Tibial nerve (tissue), 4 donors: ENCODE measurements at places on chromosomes 5 and 9. TPM values are rescaled to one million over a fixed set of nuclear protein-coding genes. Genes with fewer than 3 reads are reported as not detected.

NUTM2F gene
- total RNA-seq, result not detected

GMCL2 gene
- total RNA-seq, result not detected

CDH6 gene
- total RNA-seq, result 14.0 TPM

DNA sequence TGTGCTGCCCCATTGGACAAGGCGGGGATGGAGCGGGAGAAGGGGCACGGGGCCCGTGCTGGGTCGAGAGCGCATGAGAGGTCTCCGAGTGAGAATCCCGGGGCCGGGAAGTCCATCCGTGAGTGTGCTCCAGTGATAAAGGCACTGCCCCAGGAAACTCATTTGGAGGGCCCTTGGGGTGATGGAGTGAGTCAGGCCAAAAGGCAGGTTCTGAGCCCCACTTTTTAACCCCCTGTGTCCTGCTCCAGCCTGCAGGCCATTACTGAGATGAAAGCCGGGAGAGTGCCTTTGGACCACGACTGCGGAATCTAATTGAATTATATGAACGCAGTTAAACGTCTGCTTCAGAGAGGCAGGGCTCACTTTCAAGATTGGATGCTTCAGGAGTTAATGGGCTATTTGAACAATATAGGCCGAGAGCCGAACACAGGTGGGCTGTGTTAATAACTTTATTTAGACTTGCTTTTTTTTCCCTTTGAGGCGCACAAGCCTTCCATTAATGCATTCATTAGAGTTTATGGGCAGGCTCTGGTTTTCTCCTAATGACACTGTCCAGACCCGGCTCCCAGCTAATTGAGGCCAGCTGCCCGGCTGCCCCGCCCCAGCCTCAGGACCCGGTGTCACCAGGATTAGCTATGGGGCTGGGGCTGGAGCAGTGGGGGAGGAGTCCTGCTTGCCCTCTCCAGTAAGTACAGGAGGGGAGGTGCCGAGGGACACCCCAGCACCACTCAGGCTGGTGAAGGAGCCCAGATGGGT is 79.1 kb upstream of the LMX1B start:
- H3K4me1 ChIP-seq, result no peaks in the 10 kb centered on the region
- H3K27me3 ChIP-seq, result no peaks in the 10 kb centered on the region
- H3K36me3 ChIP-seq, result no peaks in the 10 kb centered on the region
- H3K27ac ChIP-seq, result no peak overlapping the region
- no peak for DNase-seq
- H3K4me3 ChIP-seq, result no peak overlapping the region

DNA sequence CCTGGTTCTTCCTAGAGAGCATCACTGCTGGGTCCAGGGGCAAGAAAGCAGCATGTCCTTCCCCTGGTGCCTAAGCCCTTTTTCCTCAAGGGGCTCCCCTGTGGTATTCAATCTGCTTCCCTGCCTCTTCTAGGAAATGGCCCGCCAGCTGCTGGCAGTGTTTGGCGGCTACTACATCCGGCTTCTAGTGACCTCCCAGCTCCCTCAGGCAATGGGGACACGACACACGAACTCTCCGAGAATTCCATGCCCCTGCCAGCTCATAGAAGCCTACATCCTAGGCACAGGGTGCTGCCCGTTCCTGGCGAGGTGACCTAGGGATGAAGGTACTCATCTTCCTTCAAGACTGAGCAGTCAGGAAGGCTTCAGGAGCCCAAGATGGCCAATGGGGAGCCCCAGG is 14.6 kb downstream of the TEX53 start:
- H3K27me3 ChIP-seq, result no peaks in the 10 kb centered on the region
- no peak overlapping the region for H3K27ac ChIP-seq
- no peak overlapping the region for H3K4me3 ChIP-seq
- no peaks in the 10 kb centered on the region for H3K36me3 ChIP-seq
- no peaks in the 10 kb centered on the region for H3K4me1 ChIP-seq

DNA sequence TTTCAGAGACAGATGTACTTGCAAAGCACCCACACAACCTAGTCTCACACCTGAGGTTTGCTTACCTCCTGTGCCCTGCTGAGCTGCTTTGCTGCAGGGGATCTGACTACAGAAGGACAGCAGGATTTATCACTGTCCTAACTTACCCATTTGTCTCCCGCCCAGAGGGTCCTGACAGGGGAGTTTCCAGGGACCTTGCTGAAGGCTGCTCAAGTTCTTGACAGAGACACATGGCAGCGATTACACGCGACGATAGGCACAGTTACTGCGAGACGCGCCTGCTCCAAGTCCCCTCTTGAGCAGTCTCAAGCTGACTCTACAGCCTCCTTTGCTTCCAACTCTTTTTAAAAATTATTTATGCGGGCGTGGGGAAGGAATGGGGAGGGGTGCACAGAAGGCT is 24.6 kb upstream of the GALNT10 start:
- no peak overlapping the region for H3K27ac ChIP-seq
- no peaks in the 10 kb centered on the region for H3K27me3 ChIP-seq
- H3K4me1 ChIP-seq, result no peaks in the 10 kb centered on the region
- H3K4me3 ChIP-seq, result no peak overlapping the region
- no peaks in the 10 kb centered on the region for H3K36me3 ChIP-seq

- DNase-seq, result no peak
- peaks cover 23% of the 10 kb centered on the region for H3K4me1 ChIP-seq
- peak overlapping the region; percentile 64 for H3K27ac ChIP-seq
- no peaks in the 10 kb centered on the region for H3K27me3 ChIP-seq
- H3K4me3 ChIP-seq, result peak overlapping the region; percentile 69
Observed at GRCh38 chr9:122930541-122931225, 629 bp downstream of the ZBTB26 start.

DNA sequence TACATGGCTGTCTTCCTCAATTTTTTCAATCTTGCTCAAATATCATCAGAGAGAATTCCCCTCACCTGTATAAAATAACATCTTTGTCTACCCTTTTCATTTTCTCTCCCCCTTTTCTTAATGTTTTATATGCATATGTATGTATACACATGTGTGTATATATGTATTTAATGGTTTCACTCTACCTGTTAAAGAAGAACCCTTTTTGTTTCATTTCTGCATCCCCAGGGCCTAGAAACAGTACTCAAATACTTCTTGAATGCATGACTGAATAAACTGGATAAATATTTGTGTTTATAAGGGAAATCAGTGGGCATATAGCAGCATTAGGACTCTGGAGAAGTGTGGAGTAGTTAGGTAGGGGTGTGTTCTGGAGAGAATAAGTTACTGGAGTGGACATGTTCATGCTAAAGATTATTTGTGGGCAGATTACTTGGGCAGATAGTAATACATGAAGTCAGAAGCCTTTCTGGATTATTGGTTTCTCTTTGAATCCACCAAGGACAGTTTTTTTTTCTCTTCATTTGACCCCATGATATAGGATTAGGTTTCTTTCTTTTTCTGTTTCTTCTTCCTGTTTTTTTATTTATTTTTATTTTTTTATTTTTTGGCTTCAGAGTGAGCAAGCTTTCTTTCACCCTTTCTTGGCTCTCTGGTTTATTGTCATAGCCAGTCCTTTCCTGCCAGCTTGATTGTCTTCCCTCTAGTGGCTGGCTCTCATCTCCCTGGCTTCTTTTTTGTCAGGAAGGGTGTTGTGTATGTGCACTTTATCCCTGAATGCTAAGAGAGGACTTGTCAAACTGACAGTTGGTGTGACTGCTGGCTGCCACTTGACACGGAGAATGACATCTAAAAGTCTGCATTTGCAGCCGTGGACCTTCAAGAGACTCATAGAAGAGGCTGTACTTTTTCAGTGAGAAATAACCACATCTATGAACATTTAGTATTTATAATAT is 89.3 kb downstream of the ZCCHC7 start:
- H3K27ac ChIP-seq, result no peak overlapping the region
- no peak for DNase-seq
- H3K4me3 ChIP-seq, result no peak overlapping the region
- no peaks in the 10 kb centered on the region for H3K36me3 ChIP-seq
- no peaks in the 10 kb centered on the region for H3K27me3 ChIP-seq
- H3K4me1 ChIP-seq, result no peaks in the 10 kb centered on the region

GRCh38 chr5:100551183-100551582 is 16.0 kb downstream of the FAM174A start:
- H3K4me1 ChIP-seq, result no peaks in the 10 kb centered on the region
- no peaks in the 10 kb centered on the region for H3K27me3 ChIP-seq
- H3K4me3 ChIP-seq, result no peak overlapping the region
- no peak overlapping the region for H3K27ac ChIP-seq
- H3K36me3 ChIP-seq, result no peaks in the 10 kb centered on the region

- no peak for DNase-seq
- no peaks in the 10 kb centered on the region for H3K4me1 ChIP-seq
- no peak overlapping the region for H3K4me3 ChIP-seq
- H3K27me3 ChIP-seq, result no peaks in the 10 kb centered on the region
- H3K36me3 ChIP-seq, result no peaks in the 10 kb centered on the region
Observed at GRCh38 chr5:8363138-8363537, 494.2 kb downstream of the MTRR start.

- H3K36me3 ChIP-seq, result no peaks in the 10 kb centered on the region
- no peak overlapping the region for H3K27ac ChIP-seq
- no peak for DNase-seq
- H3K4me1 ChIP-seq, result no peaks in the 10 kb centered on the region
Observed at GRCh38 chr9:93761822-93762221, 185.4 kb downstream of the PHF2 start.

DNA sequence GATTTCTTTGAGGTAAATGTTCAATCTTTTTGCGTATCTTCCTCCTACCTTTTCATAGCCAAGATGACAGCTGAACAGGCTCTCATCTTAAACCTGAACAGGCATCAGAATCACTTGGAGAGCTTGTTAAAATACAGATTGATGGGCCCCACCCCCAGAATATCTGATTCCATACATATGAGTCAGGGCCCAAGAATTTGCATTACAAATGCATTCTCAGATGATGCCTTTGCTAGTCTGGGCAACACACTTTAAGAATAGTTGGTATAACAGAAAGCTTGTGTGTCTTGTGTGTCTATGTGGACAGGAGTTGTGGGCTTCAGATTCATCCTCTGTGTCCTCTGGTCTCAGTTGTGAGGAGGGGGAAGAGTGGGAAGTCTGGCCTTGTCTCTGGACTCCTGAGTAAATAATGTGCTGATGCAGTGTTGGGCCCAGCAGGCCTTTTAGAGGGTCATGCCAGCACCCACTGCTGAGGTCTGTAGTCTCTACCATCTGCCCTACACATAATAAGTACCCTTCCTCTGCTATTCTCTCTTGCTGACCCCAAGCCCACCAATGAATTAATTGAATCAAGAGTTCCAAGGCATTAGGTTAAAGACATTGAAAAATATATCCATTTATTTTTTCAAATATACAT is 43.1 kb downstream of the PTCD2 start:
- no peak overlapping the region for H3K27ac ChIP-seq
- no peak for DNase-seq
- H3K4me1 ChIP-seq, result peaks cover 6% of the 10 kb centered on the region
- no peaks in the 10 kb centered on the region for H3K27me3 ChIP-seq
- H3K4me3 ChIP-seq, result no peak overlapping the region

- no peak overlapping the region for H3K4me3 ChIP-seq
- no peak for DNase-seq
- no peaks in the 10 kb centered on the region for H3K36me3 ChIP-seq
- no peaks in the 10 kb centered on the region for H3K27me3 ChIP-seq
- H3K27ac ChIP-seq, result no peak overlapping the region
Observed at GRCh38 chr9:105117234-105117633, 127.2 kb upstream of the SLC44A1 start.
